Adrenal gland (tissue), 19 donors: ENCODE measurements at places on chromosomes 12 and 14. TPM values are rescaled to one million over a fixed set of nuclear protein-coding genes. Genes with fewer than 3 reads are reported as not detected.

The KERA gene
- total RNA-seq, result not detected

The MRPS35 gene
- 55.2 TPM for total RNA-seq

The BICD1 gene
- 2.9 TPM for total RNA-seq

The GLI1 gene
- 0.74 TPM for total RNA-seq
